ENCODE measurements at places on chromosomes 13 and 19.

- DNase-seq = no peak
Measured at GRCh38 chr13:64849196-64849595, 2380.9 kb downstream of the PCDH9 start.

DNA sequence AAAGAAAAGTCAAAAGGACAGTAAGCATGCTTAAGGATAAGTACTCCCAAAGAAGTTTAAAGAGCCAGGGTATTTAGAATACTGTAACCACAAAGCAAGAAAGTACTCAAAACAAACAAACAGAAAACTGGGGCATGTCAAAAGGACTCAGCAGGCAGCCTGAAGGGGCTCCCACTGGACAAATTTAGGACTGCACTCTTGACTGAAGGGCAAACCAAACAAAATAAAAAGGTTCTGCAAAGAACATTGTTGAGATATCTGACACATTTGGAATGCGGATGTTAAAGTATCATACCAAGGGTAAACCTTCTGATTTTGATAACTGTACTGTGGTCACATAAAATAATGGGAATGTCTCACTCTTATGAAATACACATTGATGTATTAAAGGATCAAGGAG is 157.4 kb downstream of the TNFSF13B start:
- DNase-seq = no peak

GRCh38 chr19:40547836-40548235 is 28.8 kb upstream of the SHKBP1 start:
- DNase-seq = no peak

GRCh38 chr13:99922631-99923404 is 48.7 kb downstream of the ZIC5 start:
- no peak for DNase-seq

GRCh38 chr13:35695448-35695770 is 218.9 kb upstream of the MAB21L1 start:
- DNase-seq = no peak

DNA sequence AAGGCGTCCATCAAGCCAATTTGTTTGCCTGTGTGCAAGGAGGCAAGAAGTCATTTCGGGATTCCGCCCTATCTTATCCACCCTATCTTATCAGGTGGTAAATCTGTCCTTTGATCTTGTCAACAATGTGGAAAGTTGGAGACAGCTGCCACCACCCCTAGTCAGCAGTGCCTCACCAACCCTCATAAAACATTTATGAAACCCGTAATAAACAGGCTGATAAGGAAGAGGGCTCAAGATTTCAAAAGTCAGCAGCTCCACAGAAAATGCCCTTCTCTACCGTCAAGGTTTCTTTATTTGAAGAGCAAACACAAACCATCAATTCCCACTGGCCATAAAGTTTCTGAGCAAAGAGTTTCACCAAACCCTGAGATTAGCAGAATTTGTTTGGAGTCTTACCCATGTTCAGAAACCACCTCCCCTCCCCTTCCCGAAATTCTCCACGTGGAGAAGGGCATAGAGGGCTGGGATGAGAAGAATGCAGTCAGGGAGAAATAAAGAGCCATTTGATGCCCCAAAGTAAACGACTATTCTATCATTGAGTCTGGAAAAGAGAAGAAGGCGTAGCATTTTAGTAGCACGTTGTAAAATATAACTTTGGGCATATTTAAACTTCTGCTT is 196.0 kb upstream of the GPR12 start:
- no peak for DNase-seq
